Activated CD8-positive, alpha-beta T cell treated with anti-CD3 and anti-CD28 coated beads, Interleukin-2, amount 10 ng/mL, durations not matched to agents 7 days and 5 days (primary cell): ENCODE measurements at places on chromosomes 12 and 14. TPM values are rescaled to one million over a fixed set of nuclear protein-coding genes. Genes with fewer than 3 reads are reported as not detected.

GRCh38 chr14:46550836-46551235 is 100.7 kb downstream of the RPL10L start:
- no peak for DNase-seq

DNA sequence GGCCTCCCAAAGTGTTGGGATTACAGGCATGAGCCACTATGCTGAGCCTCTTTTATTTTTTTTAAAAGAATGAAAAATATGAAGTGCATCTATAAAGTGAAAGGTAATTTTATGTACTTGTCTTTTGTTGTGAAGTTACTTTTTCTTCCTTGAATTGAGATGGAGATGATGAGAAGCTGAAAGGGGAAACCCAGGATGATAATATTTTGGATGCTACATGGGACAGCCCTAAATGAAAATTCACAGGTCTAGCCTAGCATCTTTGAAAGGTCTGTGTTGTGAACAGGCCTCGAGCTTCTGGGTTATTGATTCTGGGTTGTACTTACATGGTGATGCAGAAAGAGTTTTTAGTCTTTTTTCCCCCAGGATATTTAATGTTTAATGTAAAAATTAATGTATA is 14.6 kb downstream of the DIP2B start:
- no peak for DNase-seq

DNA sequence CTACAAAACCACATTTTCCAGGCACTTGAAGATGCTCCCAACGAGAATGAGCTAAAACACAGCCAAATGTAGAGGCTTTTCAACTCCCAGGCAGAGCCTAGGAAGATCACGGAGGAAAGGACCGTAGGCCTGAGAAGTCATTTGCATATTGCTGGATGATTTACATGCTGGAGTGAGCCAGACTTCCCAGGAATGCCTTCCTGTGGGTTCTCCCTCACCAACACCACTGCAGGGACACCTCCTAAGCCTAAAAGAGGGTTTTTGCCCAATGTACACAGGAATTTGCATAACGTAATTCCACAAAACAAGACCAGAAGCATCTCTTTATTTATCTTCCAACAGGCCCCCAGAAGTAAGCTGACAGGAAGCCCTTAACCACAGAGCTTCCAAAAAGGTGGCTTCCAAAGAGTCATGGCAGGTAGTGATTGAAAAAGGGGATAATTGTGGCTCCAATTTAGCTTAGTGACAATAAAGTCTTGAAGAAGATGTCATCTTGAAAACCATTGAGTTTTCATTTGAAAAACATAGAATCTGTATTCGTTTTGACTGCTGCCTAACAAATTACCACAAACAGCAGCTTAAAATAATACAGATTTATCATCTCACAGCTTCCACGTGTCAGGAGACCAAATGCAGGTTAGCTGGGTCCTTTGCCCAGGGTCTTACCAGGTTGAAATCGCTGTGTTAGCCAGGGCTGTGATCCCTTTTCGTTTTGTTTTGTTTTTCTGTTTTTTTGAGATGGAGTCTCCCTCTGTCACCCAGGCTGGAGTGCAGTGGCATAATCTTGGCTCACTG is 116.2 kb downstream of the EGLN3 start:
- no peak for DNase-seq

DNA sequence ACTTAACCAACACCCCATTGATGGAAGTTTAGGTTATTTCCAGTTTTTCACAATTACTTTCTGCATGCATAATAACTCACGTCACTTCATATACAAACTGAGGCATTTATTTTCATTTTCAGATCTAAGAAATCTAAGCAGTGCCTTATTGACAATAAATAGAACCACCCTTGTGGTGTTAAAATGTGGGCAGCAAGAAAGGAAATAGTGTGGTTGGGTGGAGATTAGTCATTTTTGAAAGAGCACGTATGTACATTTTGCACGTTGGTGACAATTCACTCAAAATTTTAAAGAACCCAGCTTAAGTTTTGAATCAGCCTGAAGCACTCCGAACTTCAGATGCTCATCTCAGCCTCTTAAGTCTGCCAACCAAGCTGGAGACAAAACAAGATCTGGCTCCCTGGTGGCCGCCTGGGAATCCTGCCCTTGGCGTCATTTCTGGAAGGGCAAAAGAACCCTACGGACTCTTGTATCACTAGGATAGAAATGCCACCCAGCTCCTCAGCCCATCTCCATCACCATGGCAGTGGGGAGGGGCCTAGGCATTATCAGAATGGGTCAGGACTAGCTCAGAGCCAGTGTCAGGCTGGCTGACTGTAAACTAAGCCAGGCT is 89.5 kb upstream of the BCL2L14 start:
- peak; percentile 80 for DNase-seq

GRCh38 chr12:3097836-3098235 is 20.7 kb downstream of the TSPAN9 start:
- DNase-seq: no peak

Gene ACRBP
- 1.7 TPM for total RNA-seq

Gene RTL1
- total RNA-seq: not detected

Gene GPRC5D
- not detected for total RNA-seq
